ENCODE measurements at places on chromosomes 1 and 21.
A peak's percentile ranks its signal among the peaks of the same experiment; 100 is the strongest.

DNA sequence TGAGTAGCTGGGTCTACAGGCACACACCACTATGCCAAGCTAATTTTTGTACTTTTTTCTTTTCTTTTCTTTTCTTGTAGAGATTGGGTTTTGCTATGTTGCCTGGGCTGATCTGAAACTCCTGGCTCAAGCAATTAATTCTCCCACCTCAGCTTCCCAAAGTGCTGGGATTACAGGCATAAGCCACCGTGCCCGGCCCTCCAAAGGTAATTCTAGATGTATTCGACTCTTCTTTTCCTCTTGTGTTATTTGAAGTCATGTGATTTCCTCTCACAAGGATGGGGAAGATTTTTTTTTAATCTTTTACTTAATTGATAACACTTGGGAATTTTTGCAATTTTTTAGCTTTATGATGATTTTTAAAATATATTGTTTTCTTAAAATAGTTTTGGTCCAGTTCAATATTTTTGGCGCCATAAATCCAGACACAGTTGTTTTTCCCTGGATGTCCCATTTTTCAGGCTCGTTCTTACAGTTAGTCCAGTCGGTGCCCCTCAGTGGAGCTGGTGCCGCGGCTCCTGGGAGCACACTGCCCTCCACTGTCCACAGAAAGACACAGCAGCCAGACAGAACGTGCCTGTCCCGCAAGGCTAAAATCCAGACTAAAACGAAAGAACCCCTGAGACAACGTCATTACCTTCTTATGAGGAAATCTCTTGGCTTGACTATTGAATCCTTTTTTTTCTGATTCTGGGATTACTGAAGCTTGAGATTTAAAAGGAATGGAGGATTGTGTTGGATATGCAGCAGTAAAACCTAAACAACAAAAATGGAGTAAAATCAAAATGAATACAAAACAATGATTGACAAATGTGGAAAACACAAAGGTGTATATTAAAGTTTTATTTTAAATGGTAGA, 22.4 kb downstream of the STPG1 start:
- peak; percentile 76 for DNase-seq
- H3K27ac ChIP-seq: peak overlapping the region; percentile 98
- H3K27me3 ChIP-seq: no peaks in the 10 kb centered on the region
- H3K4me3 ChIP-seq: peak overlapping the region; percentile 77

DNA sequence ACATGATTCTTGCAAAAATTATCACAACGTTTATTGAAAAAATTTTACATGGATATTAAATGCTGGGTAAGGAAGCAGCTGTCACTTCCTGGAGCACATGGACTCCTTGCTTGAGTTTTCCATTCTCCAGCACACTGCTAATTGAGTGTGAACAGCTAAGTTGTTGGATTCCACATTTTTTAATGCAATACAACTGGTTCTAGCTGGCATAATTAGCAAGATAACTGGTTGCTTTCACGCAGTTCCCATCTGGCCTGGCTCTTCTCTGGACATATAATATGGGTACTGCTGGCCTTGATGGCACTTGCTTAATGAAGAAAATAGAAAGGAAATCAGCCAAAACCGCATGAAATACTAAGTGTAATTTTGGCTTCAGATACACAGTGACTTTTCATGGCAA, 26.6 kb downstream of the RGS21 start:
- no peak for DNase-seq
- H3K27ac ChIP-seq: no peak overlapping the region
- H3K4me1 ChIP-seq: no peaks in the 10 kb centered on the region
- H3K4me3 ChIP-seq: no peak overlapping the region

GRCh38 chr1:206581571-206581981, 30.7 kb downstream of the EIF2D start:
- peak; percentile 65 for DNase-seq
- H3K36me3 ChIP-seq: peaks cover 39% of the 10 kb centered on the region
- H3K27me3 ChIP-seq: no peaks in the 10 kb centered on the region
- peak overlapping the region; percentile 100 for H3K27ac ChIP-seq

DNA sequence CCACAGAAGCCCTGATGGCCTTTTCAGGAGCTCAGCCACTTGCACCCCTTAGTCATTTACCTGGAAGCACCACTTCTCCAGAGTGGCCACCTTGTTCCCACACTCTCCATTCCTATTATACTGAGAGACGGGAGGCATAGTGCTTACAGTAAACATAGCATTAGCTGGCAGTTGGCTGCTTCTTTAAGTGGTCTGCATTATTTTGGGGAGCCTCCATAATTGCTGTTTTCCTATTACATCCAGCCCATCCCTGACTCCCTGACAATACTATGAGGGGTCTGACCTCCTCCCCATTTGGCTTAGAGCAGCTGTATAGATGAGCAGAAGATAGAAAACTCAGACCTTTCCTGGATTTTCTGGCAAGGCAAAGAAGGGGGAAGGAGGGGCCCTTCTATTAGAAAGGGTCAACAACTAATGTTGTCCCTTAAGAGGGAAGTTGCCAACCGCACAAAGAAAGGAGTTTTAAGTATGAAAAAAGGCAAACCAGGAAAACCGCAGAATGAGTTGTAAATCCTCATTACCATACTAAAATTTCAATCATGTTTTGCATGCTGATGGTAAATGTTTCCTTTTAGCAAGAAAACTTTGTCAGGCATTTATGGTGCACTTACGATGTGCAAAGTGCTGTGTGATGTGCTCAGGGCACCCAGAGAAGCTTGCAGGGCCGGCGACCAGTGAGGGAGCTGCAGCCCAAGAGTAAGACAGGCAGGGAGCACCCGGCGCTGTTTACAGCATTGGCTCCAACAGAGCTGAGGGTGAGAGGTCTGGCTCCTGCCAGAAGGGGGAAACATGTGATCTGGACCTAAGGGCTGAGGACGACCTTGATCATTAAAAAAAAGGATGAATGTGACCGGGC, 167.3 kb downstream of the ZZZ3 start:
- no peak overlapping the region for H3K4me3 ChIP-seq
- H3K27ac ChIP-seq: no peak overlapping the region
- DNase-seq: no peak
- H3K27me3 ChIP-seq: no peaks in the 10 kb centered on the region
- peaks cover 6% of the 10 kb centered on the region for H3K36me3 ChIP-seq

- no peak overlapping the region for H3K4me3 ChIP-seq
- H3K4me1 ChIP-seq: no peaks in the 10 kb centered on the region
- H3K27me3 ChIP-seq: no peaks in the 10 kb centered on the region
- H3K36me3 ChIP-seq: no peaks in the 10 kb centered on the region
- DNase-seq: no peak
- no peak overlapping the region for H3K27ac ChIP-seq
Measured at GRCh38 chr21:39632796-39633442, 20.2 kb downstream of the B3GALT5 start.

DNA sequence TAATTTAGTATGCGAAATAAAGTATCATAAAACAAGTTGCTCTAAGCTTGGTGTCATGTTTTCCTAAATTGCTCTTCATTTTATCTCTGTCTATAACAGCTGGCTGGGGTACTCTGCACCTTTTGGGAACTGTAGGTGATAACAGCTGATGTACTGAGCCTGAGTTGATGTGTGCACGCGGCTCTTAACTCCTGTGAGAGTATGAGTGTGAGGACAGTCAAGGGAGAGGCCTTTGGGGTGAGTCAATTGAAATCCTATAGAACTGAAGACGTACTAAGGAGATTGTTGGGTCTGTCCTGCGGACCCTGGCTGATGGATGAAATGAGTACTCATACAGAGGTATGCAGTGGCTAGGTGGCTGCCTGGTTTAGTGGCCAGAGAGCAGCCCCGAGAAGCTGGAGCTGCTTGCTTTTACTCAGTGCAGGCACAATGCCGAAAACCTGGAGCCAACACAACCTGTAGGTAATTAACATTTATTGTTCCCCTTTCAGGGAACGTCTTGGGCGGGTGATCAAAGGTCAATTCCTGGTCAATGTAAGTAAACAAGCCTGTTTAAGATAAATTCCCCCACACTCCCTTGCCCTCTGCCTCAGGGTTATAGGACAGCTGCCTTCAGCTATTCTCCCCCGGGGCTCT, 188.5 kb downstream of the PRDM2 start:
- H3K27me3 ChIP-seq: peaks cover 37% of the 10 kb centered on the region
- no peaks in the 10 kb centered on the region for H3K4me1 ChIP-seq
- H3K36me3 ChIP-seq: no peaks in the 10 kb centered on the region
- H3K4me3 ChIP-seq: no peak overlapping the region
- no peak for DNase-seq

DNA sequence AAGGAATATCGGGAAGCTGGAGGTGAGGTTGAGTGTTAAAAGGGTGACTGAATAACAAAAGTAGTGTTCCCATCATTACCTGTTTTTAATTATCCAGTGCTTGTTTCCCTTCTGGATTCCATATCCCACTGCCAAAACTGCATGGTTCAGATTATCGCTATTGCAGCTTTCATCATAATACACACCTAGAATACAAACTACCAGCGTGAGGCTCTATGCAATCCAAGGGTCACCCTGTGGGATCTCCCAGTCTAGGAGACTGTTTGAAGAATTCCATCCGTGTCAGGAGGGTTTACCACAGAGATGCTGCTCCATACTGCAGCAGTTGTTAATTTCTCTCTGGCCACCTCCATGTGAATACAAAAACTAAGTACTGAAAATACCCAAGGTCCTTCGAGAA, 9.0 kb downstream of the CTSK start:
- no peak overlapping the region for H3K4me3 ChIP-seq
- DNase-seq: no peak
- H3K4me1 ChIP-seq: no peaks in the 10 kb centered on the region
- no peaks in the 10 kb centered on the region for H3K27me3 ChIP-seq
- no peak overlapping the region for H3K27ac ChIP-seq

GRCh38 chr1:244235157-244235556, 184.1 kb downstream of the ZBTB18 start:
- DNase-seq: no peak
- no peaks in the 10 kb centered on the region for H3K36me3 ChIP-seq
- H3K27me3 ChIP-seq: no peaks in the 10 kb centered on the region
- H3K4me1 ChIP-seq: peaks cover 12% of the 10 kb centered on the region
- no peak overlapping the region for H3K4me3 ChIP-seq
- H3K27ac ChIP-seq: no peak overlapping the region

DNA sequence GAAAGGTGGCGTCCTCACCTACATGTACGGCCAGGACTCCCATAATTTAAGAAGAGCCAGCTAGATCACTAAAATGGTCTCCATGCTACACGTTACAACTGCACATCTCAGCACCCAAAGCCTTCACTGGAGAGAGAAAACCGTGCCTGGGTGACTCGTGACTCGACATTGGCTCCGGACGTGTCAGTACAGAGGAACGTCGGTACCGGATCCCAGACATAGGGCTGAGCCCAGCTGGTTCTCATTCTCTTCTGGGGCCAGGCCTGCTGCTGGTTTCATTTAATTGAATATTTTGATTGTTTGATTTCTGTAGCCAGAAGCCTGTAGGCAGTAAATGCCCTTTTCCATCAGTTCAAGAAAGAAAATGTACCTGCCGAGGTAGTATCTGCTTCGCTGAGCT, 93.1 kb downstream of the HHIPL2 start:
- H3K4me1 ChIP-seq: peaks cover 17% of the 10 kb centered on the region
- no peaks in the 10 kb centered on the region for H3K27me3 ChIP-seq
- no peak overlapping the region for H3K27ac ChIP-seq

DNA sequence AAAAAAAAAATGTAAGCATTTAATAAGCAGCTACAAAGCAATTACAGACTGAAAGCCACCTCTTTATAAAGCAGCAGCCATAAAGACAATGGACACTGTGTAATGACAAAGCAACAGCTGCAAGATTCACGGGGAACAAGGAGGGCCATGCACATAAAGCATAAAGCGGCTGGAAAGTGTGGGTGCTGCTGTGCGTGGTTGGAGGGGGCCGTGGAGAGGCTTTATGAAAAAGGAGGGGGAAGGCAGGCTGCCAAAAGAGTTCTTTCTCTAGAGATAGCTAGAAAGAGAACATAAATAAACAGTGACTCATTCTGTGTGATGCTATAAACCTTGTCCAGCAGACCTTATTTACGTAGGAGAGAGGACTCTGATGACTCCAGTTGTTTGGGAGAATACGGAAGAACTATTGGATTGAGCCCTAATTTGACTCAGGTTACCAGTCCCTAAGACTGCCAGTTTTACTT, 49.3 kb downstream of the ADAMTS1 start:
- no peak overlapping the region for H3K4me3 ChIP-seq
- no peak overlapping the region for H3K27ac ChIP-seq
- H3K27me3 ChIP-seq: peaks cover 23% of the 10 kb centered on the region

GRCh38 chr1:101388904-101389546, 152.2 kb downstream of the S1PR1 start:
- H3K36me3 ChIP-seq: peaks cover 4% of the 10 kb centered on the region
- peak; percentile 68 for DNase-seq
- peak overlapping the region; percentile 5 for H3K27ac ChIP-seq
- H3K4me1 ChIP-seq: peaks cover 7% of the 10 kb centered on the region

DNA sequence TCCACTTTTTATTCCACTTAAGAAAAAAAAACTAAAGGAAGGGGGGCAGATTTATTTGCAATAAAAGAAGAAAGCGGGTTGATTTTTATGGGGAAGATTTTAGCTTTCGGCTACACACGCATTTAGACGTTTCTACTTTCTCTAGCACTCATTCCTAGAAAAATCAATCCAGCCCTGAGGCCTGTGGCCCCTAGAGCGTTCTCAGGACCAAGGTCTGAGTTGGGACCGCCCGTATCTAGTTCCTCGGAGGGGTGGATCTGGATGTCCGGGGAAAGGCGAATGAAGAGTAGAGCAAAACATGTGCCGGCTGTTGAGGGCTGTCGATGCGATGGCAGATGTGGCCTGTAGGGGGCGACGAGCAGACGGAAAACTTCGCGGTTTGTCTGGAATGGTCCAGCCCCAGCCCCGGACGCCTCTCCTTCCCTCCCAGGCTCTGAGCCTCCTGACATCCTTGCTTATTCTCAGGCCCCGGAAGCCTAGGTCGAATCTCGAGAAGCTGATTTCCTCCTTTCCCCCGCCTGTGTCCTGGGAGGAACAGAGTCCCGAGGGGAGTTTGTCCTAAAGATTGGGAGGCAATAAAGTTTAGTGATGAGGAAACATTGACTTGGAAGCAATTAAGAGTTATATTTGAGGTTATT, 5.2 kb downstream of the FOXD3 start:
- H3K4me3 ChIP-seq: peak overlapping the region; percentile 82
- peaks cover 78% of the 10 kb centered on the region for H3K27me3 ChIP-seq
- H3K4me1 ChIP-seq: peaks cover 44% of the 10 kb centered on the region
- peak overlapping the region; percentile 81 for H3K27ac ChIP-seq

DNA sequence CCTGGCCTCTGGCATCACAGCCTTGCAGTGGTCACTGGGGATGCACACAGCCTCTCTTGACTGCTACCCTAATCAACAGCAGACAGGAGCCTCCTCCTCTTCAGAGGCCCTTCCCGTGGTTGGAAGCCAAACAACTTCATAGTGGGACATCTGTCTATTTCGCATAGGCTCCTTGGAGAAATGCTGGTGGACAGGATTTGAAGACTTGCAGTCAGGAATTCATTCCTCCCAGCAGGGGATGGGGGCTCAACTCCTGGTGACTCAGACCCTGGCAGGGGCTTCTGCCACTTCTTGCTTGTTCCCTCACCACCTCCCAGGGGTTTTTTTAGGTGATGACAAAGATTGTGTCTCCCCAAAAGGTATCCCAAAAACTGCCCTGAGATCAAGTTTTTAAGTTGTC, 191.7 kb upstream of the CAMK1G start:
- DNase-seq: no peak
- peaks cover 21% of the 10 kb centered on the region for H3K27me3 ChIP-seq
- H3K36me3 ChIP-seq: no peaks in the 10 kb centered on the region
- H3K4me3 ChIP-seq: no peak overlapping the region
- H3K4me1 ChIP-seq: peaks cover 5% of the 10 kb centered on the region

- H3K27me3 ChIP-seq: no peaks in the 10 kb centered on the region
- DNase-seq: no peak
- no peaks in the 10 kb centered on the region for H3K36me3 ChIP-seq
- H3K27ac ChIP-seq: no peak overlapping the region
- H3K4me1 ChIP-seq: no peaks in the 10 kb centered on the region
- no peak overlapping the region for H3K4me3 ChIP-seq
Measured at GRCh38 chr1:54528613-54529012, 19.4 kb upstream of the ACOT11 start.

All from activated T-cell treated with anti-CD3 and anti-CD28 coated beads, Interleukin-2, amount 50 U/mL, for 72 hours (primary cell).